ENCODE measurements at places on chromosomes 4 and X.

DNA sequence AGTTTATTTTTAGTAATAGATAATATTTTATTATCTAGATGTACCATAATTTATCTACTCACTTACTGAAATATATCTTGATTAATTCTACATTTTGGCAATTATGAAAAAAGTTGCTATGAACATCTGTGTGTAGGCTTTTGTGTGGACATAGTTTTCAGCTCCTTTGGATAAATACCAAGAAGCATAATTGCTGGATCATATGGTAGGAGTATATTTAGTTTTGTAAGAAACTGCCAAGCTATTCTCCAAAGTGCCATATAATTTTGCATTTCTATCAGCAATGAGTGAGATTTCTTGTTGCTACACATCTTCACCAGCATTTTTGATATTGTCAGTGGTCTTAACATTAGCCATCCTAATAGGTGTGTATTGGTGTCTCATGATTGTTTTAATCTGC lies 882.6 kb upstream of the GRIA3 start:
- DNase-seq = no peak

GRCh38 chrX:15151267-15152186 lies 118.4 kb downstream of the ASB9 start:
- no peak for DNase-seq

DNA sequence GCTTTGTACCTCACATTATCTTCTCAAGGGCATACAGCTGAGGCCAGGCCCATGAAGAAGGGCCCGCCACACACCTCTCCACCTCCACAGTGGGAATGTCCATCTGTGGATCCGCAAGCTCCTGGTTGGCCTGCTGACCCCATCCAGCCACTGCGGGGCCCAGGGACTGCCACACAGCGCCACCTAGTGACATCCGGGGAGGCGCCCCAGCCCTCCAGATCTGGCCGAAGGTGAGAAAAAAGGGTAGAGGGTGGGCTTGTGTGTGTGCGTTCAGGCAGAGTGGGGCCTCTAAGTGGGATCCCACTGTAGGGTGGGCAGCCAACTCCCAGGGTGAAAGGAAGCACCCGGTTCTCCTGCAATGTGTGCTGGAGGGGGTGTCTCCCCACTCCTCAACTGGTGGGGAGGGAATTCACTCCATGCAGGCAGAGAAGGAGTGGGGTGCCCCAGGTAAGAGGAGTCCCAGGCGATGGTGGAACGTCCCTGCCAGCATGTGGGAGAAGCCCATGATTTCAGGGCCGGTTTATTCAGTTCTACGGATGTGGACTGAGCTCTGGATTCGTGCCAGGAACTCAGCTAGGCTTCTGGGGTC lies 117.3 kb downstream of the ENPP6 start:
- no peak for DNase-seq

DNA sequence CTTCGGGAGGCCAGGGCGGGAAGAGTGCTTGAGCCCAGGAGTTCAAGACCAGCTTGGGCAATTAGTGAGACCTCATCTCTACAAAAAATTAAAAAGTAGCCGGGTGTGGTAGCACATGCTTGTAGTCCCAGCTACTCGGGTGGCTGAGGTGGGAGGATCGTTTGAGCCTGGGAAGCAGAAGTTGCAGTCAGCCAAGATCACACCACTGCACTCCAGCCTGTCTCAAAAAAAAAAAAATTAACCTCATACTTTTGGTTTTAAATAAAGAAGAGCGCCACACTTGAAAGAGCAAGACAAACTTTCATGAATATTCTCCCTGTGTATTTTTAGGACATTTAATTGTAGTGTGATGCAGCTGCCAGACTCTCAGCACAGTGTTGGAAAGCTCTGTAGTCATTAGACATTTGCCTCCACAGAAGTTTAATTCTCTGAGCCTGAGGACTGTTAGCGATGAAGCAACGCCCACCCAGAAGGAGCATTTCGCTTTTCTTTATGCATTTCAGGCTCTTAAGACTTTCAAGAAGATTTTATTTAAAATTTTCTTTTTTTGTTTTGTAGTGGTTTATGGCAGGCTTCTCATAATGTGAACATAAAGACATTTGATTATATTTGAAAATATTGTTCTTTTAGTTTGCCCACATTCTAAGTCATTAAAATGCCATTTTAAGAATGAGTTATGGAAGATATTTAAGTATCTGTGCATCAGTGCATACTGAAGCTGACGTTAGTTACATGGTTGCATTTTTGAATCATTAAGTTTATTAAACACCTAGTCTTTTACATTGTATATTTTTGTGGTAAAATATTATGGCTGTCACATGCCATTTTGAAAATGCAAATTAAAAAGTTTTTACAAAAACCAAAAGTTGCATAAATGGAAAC lies 45.8 kb downstream of the DCLK2 start:
- DNase-seq = no peak

GRCh38 chr4:17968721-17969120 lies 52.8 kb downstream of the LCORL start:
- no peak for DNase-seq

- DNase-seq = peak; percentile 58
These were observed 119.1 kb downstream of the TGIF2LX start for GRCh38 chrX:90040807-90041206.

GRCh38 chr4:68498413-68499007 lies 51.2 kb downstream of the TMPRSS11E start:
- DNase-seq = no peak

GRCh38 chr4:8765631-8766590 lies 105.7 kb downstream of the HMX1 start:
- DNase-seq = peak; percentile 61
